ENCODE measurements at places on chromosomes 5 and 9.

- no peak for DNase-seq
Observed at GRCh38 chr5:78232163-78232562, 62.3 kb downstream of the AP3B1 start.

- no peak for DNase-seq
Observed at GRCh38 chr5:178474562-178475184, 115.5 kb downstream of the COL23A1 start.

DNA sequence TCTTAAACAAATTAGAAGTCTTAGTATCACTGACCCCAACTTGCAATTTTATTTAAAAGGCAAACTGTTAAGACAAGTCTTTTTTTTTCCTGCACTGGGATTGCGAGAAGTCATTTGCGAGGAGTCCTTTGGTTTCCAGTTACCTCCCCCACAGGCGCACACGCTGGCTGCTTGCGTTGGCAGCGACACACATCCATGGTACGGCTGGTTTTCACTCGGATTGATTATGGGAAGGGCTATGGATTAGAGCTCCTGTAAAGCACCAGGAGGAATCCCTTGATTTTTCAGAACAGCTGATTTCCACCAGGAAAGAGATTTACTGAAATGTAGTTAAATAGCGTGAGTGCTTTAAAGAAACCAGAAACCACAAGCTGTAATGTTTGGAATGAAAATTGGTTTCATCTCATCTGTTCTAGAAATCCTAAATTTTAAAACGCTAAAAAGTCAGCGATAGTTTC is 737 bp downstream of the SLC1A3 start:
- no peak for DNase-seq

DNA sequence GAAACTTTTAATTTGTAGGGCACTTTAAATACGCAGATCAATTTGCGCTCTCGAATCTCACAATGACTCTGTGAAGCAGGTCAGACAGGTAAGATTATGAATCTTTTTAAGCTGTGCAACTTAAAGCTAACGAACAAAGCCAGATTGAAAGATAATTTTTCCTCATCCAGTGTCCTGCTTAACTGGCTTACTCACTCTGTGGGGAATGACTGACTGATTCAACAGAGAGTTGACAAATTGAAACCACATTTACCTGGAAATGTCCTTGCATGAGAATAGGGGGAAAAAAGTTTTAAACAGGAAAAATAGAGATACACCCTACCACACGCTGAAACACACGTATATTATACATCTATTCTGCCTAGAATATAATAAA is 187.9 kb downstream of the MAN2A1 start:
- no peak for DNase-seq

DNA sequence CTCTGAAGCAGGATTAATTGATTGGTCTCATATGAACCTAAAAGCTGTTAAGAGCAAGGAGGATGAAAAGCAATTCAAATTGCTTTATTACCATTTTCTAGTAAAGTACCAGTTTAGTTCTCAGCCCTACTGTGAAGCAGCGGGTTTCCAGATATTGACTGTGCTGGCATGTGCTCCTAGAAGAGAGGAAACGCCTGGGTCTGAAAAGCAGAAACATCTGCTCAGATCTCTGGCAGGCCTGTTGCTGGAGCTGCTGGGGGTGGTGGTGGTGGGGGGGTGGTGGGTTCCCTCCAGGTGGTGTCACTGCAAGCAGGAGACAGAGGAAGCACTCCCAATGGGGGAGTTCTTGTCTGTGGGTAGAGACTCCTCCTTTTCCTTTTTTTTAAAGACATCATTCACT is 105.5 kb upstream of the ZNF462 start:
- DNase-seq, result no peak

- DNase-seq, result no peak
Observed at GRCh38 chr5:140035881-140036280, 7.2 kb downstream of the NRG2 start.

DNA sequence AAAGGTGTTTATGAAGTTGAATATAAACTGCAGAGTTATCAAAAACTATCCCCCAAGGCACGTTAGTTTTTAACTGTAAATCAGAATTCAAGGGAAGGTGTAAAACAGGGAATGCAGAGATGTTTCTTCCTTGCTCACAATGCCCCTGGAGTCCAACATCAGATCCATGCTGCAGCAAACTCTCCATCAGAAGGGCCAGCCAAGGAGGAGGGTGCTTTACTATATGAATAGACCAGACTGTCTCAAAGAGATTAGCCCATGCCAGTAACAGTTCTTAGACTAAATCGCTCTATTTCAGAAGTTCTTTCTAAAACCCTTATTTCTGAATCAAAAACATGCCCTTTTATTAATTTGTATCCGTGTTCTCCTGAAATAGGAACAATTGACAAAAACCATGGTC is 362.8 kb upstream of the RPS23 start:
- no peak for DNase-seq

- DNase-seq, result no peak
Observed at GRCh38 chr5:135568923-135569360, 9.8 kb downstream of the CXCL14 start.

- DNase-seq, result peak; percentile 78
Observed at GRCh38 chr5:9544502-9545135, 1.3 kb downstream of the SEMA5A start.

GRCh38 chr9:124964056-124964455 is 23.2 kb upstream of the GOLGA1 start:
- DNase-seq, result no peak

- DNase-seq, result no peak
Observed at GRCh38 chr5:149638136-149638535, 56.8 kb downstream of the ARHGEF37 start.

DNA sequence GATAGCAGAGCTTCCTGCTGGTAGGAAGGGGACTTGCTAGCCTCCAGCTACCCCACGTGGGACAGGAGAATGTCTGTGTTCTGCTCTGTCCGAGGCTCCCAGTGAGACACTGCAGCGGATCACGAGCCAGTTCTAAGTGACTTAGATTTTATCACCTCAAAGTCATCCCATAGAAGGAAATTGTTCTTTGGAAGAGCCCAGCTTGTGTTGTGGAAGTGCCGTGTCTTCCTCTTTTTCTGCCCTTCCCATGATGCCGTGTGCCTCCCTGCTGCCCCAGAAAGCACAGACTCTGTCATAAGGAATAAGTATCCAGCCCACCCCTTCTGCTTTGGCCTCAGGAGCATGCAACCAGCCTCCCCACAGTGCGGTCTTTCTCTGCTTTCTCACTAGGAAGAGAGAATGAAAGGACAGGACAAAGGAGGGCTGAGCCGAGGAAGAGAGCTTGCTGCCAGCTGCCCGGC is 35.6 kb downstream of the RUFY1 start:
- no peak for DNase-seq

- no peak for DNase-seq
Observed at GRCh38 chr5:173832386-173832785, 55.8 kb upstream of the CPEB4 start.

GRCh38 chr9:115520646-115521045 is 402.7 kb upstream of the TNC start:
- no peak for DNase-seq

DNA sequence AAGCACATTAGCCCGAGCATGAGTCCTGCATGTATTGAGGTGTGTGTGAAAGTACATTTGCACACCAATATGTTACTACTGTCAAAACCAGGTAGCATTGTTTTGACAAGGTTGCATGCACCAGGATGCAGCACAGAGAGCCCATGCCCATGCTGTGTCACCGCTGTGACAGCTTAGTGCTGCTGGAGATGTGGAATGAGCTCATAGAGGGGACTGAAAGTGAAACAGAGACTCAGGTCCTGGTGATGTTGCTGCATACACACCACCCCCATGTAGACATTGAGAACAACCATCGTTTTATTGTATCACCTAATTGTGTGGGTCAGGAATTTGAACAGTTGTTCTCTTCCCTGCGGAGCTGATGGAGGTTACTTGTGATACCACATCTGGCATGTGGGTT is 53.0 kb downstream of the GADD45G start:
- DNase-seq, result no peak

GRCh38 chr5:173633304-173633703 is 16.9 kb upstream of the BOD1 start:
- no peak for DNase-seq

GRCh38 chr9:111463048-111463447 is 21.1 kb downstream of the ECPAS start:
- DNase-seq, result no peak

GRCh38 chr9:75071530-75072122 is 16.3 kb downstream of the NMRK1 start:
- DNase-seq, result no peak

- no peak for DNase-seq
Observed at GRCh38 chr9:82148901-82149461, 160.4 kb downstream of the SPATA31D1 start.

GRCh38 chr5:26492906-26493459 is 545.4 kb downstream of the CDH9 start:
- no peak for DNase-seq

- no peak for DNase-seq
Observed at GRCh38 chr5:154273028-154273617, 82.6 kb downstream of the GALNT10 start.

GRCh38 chr9:5493679-5494511 is 16.4 kb upstream of the PDCD1LG2 start:
- no peak for DNase-seq

- DNase-seq, result no peak
Observed at GRCh38 chr5:176836811-176837706, 26.7 kb downstream of the UNC5A start.

GRCh38 chr5:83031381-83031780 is 45.8 kb downstream of the TMEM167A start:
- DNase-seq, result no peak

DNA sequence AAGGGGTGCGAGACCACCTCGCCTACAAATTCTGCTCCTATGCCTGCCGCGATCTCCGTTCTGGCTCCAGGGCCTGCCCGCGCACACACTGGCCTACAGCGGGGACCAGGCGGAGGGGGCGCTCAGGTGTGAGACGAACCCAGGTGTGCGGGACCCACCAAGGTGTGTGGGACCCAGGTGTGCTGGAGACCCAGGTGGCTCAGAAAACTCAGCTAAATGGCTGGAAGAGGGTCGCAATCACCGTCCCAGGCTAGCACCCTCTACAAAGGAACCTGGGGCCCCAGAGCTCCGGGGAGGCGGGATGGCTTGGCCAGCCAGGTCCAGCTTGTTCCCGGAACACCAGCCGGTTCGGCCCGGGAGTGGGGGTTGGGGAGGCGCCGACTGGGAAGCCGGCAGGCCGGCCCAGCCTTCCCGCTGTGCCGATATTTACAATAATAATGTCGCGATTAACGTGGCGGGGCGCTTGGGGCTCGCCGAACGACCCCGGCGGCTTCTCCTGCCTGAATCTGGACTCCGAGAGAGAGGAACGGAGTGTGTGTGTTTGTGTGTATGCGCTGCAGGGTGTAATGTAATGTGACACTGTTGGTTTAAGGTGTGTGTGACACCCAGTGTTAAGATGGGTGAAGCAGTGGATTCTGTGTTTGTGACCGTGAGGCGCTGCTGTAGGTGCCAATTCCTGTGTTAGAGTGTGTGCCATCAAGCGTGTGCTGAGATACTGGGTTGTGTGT is 1.4 kb downstream of the PCDH1 start:
- no peak for DNase-seq

DNA sequence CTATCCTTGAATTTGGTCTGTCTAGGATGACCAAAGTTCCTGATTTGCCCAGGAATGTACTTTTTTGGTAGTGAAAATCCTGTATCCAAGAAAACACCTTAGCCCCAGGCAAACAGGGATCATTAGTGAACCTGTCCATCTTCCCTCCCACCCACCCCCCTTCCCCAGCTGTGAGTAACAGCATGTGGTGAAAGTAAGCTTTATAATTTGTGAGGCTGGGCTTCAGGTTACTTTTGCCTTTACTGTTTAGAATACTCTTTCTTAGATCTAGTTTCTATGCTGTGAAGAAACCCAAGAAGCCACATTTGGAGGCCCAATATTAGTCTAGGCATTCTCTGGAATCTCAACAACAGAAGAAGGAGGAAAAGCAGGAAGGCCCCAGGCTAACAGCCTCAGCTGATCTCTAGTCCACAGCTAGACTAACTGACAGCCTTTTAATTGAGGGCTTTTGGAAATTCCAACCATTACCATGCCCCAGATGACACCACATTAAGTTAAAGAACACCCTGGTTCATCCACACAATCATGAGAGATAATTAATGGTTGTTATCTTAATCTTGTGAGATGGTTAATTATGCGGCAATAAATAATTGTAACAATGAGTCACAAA is 703.0 kb upstream of the NUDT12 start:
- no peak for DNase-seq

DNA sequence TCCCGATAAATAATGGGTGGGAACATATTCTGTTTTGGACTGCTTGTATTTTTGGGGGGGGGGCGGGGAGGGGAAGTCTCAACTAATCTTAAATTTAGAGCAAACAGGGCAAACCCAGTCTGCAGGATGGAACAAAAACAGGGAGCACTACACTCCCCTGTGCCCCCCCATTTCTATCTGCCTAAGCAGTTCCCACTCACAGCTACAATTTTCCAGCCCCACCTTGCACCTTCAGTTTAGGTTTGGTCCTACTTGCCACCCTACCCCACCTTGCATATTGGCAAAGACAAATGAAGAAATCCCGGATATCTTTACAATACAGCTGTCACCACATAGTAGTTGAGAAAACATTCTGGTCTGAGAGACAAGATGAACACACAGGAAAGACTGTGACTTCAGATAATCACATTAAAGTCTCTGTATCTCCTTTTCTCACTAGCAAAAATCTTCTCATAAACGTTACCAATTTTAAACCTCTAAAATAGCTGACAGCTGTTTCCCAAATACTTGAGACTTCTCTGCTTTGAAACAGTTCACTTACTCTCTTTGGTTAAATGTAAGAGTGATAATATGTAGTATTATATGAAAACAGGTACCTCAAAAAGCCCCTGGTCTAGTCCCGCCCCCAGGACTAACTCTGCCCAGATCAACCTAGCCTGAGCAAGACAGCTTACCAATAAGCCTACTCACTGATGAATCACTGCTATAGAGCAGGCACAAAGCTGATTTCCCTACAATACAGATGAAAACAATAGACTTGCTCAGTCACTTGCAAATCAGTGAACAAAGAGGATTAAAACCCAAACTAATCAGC is 5.2 kb upstream of the RAPGEF6 start:
- DNase-seq, result no peak

- DNase-seq, result no peak
Observed at GRCh38 chr5:62333250-62333794, 27.3 kb downstream of the KIF2A start.

GRCh38 chr9:108163321-108164005 is 673.9 kb upstream of the KLF4 start:
- DNase-seq, result no peak

- no peak for DNase-seq
Observed at GRCh38 chr9:4706021-4706420, 26.7 kb downstream of the CDC37L1 start.

DNA sequence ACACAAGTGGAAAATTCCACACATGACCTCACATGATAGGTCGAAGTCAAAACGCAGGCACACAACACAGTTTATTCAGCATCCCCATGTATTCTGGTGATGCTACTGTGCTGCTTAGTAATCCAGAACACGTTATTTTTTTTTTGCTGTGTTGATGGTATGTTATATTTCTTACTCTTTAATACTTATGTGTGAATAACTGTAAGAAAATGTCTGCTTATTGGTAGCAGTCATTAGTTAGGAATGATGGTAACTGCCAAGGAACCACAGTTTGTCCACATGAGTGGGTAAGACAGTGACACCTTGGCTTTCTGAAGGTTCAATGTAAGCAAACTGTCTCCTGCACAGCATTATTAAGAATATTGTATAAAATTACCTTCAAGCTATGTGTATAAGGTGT is 107.7 kb upstream of the DAPK1 start:
- DNase-seq, result no peak
